ENCODE measurements at places on chromosomes 4 and X.

DNA sequence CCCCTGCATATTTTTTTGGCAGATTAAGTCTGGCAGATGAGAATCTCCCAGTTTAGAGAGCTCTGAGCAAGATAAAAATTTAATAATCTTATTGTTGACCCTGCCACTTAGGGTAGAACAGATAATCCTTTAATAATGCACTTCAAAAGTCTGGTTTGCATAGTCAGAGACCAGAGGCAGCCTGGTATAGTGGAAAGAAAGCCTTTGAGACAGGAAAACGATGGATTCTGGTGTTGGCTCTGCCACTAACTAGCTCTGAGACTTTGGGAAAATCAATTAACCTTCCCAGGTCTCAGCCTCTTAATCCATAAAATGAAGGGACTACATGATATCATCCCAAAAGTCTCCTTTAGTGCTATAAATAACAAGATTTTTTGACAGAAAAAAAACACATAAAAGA is 824.5 kb downstream of the STIM2 start:
- no peak for DNase-seq

DNA sequence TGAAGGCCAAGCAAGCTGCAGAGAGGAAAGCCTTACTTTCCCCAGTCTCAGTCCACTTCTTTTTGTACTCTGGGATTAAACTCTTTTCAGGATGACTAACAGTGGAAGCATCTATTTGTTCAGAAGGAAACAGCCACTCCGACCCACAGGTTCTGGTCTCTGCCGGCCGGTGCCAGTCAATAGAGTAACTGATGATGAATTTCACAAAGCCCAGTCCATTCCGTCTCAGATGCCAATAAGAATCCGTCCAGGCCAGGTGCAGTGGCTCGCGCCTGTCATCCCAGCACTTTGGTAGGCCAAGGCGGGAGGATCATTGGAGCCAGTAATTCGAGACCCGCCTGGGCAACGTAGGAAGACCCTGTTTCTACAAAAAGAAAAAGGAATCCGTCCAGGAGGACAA is 58.5 kb upstream of the HELT start:
- no peak for DNase-seq

DNA sequence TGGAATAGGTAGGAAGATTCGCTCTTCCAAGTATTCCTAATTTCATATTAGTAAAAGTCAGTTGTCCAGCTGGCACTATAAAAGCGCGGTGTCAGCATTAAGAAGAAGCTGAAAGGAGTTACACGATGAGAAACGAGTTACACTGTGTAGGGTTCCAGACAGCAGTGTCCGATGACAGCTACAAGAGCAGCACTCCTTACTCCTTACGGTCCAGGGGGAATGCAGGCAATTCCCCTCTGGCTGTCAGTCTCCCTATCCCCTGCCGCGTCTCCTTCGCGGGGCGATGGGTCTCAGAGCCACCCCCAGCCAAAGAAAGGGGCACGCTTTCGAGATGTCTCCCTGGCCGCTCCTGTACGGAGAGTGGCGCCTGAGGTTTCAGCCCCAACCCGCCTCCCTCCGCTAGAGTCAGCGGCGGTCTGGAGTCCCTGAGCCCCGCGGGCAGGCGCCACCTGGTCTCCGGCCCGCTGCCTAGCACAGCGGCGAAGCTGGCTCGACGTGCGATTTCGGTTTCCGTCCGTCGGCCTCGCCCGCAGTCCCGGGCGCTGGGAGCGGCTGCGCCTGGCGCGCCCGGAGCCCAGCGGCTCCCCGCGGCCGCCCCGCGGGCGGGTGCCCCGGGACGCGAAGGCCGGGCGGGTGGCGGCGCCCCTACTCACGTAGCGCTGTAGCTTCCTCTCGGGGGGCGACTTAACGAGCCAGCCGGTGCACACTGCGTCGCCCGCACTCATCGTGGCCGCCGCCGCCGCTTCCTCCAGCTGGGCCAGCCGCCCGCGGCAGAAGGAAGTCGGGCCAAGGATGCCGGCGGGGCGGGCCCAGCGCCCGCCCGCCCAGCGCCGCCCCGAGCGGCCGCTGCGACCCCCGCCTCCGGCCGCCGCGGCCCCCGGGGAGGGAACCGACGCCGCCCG is at the start of gene GAB3:
Gene GAB3 (minus strand): TSS at position 777 of the 902 bp plus-strand sequence. CDS start 52 bp downstream, at position 725.
- peak; percentile 19 for DNase-seq

- DNase-seq: no peak
Measured at GRCh38 chrX:2401201-2401589, 99.6 kb downstream of the DHRSX start.

DNA sequence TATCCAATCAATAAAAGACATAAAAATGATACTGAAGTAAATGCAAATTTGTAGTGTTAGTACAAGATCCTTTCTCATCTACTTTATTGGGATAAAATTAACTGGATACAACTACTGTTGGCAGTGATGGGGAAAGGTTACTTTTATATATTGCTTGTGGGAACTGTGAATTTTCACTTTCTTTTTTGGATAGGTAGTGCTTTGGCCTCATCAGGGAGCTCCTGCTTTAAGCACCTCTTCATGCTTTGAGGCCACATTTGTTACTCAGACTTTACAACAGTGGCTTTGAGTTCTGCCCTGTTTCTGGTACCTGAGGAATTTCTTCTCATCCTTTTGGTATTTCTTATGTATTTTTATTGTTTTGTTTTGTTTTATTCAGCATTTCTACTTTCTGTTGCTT is 316.8 kb upstream of the ZCCHC13 start:
- DNase-seq: no peak

GRCh38 chr4:163164110-163164509 is 2.6 kb downstream of the NAF1 start:
- DNase-seq: no peak

DNA sequence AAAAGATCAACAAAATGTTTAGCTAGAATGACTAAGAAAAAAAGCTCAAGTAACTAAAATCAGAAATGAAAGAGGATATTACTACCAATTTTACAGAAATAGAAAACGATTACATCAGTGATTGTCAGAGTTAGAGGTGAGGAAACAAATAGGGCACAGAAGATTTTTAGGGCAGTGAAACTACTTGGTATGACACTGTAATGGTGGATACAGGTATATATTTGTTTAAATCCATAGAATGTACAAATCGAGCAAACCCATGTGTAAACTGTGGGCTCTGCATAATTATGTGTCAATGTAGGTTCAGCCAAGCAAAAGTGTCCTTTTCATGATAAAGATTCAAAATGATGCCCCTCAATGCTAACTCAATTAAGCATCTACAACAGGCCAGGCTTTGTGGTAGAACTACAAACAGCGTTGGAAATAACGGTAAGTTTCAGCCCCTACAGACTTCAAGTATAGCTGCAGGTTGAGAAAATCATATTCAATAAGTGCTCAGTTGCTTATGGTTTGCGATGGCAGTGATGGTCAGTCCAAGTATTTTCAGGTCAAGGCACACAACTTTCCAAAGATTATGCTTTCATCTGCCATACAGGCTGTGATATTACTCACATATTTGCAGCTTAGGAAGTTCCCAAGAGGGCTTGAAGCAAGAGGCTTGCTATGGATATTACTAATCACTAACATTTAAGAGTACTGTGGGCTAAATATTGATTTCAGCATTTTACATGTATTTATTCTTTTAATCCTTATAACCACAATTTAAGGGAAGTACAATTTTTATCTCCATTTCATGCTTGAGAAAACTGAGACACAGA is 158.6 kb downstream of the TET2 start:
- no peak for DNase-seq

- no peak for DNase-seq
Measured at GRCh38 chr4:61520681-61521160, 320.6 kb downstream of the ADGRL3 start.

- no peak for DNase-seq
Measured at GRCh38 chrX:132924426-132924825, 34.0 kb downstream of the HS6ST2 start.

DNA sequence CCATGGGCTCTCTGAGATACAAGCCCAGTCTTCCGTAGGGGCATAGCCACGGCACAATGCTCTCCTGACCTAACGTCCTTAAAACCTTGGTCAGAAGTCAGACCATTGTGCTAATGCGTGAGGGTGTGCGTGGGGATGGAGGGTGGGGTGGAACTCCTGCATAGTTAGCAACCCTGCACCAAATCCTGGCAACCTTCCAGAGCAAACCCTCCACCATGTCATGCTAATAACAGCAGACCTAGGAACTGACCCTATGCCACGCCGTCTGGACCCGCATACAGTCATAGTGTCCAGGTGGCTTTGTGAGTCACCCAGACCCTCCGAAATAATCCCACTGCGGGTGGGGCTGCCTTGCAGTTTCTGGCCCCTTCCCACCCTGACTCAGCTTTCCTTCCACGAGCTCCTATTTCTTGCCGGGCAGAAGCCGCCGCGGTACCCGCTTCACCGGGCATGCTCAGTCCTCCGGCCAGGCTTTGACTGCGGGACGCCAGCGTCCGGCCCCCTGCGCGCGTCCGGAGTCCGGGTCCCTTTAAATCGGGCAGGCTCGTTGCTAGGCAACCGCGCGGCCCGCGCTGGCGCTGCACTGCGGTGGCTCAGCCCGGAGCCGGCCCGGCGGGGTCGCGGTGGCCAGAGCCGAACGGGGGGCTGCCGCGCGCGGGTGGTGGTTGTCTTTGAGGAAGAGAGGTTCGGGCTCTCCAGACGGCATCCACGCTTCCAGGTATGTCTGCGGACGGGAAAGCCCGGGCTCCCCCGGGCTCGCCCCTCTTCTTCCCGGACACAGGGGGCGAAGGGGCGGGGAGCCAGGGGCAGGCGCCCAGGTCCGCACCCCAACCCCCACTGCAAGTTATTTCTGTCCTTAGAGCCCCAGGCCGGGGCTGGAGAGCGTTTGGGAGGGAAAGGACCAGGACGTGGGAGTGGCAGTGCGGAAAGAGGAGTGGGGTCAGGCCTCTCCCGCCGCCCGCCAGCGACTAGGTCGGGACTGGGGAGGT is at the start of gene CCDC160:
Gene CCDC160 (plus strand): TSS at position 557 of the 989 bp plus-strand sequence. CDS start 7,619 bp downstream, outside the sequence.
- no peak for DNase-seq

DNA sequence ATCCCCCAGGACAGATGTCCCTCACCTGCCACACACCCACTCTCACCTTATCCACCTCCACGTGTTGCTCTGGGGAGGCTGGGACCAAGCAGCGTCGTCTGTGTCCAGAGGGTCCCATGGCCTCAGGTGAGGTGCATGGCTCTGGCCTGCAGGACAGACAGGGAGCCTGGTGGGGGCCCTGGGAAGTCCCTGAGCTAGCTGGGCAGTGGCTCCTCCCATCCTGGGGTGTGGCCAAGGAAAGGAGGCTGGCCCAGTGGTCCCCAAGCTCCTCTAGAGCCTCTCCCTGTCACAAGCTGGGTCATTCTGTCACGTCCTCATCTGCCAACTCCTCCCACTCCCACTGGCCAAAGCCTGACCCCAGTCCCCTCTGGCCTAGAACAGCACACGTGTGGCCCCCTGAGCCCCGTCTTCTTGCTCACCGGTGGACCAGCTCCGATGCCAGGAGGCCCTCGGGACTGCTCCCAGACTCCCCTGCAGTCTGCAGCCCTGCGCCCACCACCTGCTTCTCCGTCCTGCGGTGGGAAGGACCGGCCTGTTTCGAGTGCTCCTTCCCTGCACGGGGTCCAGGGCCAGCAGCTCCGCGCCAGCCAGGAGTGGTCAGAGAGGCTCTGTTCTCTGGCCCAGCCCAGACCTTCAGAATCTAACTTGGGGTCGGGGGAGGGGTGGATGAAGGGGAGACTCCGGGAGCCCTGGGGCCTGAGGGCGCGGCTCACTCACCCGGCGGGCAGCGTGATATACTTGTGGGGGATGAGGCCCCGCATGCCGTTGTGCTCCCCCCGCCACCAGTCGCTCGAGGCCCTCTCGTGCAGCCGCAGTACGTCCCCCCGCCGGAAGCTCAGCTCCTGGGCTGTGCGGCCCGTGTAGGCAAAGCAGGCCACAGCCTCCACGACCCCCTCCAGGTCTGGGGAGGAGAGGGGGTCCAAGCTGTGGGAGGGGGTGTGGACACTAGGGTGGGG is 4.8 kb downstream of the AVPR2 start:
- DNase-seq: no peak

DNA sequence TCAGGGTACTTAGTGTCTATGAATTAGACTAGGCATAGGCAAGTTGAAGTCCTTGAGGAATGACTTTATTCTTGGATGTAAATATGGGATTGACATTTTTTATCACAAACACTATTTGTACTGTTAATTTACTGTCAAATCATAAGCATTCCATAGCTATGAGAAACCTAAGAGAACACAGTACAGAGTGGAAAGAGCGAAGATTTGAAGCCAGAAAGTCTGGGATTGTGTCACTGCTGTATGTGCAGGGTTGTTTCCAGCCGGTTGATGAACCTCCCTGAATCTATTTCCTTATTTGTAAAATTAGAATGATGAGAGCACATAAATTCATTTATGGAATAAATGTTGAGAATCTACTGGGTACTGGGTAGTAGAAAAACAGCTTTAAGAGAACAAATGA is 14.4 kb upstream of the KLHL5 start:
- DNase-seq: no peak

DNA sequence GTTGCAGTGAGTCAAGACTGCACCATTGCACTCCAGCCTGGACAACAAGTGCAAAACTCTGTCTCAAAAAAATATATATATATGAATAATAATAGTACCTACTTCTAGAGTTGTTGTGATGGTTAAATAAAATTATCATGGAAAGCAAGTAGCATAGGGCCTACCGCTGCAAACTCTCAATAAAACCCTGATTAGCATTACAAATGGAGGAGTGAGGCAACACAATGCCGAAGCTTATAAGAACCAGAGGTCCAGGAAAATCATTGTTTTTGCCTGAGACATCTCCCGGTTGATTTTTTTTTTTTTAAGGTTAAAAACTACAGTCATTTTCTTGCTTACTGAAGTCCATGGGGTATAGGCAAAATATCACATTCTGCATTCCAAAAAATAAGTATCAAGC is 185.0 kb upstream of the GALNT7 start:
- DNase-seq: no peak

DNA sequence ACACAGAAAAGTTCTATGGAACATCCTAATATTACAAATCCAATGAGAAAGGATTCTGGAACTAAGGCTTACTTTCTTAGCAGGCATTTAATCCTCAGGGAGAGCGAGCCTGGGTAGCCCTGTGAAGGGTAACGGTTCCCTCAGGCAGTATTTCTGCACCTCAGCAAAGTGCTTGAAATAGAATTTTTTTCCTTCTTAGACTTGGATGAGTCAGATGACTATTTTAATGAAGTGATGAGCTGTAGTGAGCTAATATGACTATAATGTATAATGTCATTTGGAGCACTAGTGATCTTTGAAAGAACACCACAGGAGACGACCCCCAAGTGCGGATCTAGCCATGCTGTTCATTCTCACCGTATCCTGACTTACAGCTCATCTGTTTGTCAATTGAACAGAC is 493.0 kb upstream of the FAM241A start:
- DNase-seq: no peak

GRCh38 chr4:101288365-101289145 is 58.8 kb downstream of the PPP3CA start:
- DNase-seq: no peak

- DNase-seq: no peak
Measured at GRCh38 chr4:12679217-12679616, 804.9 kb downstream of the RAB28 start.

All from central memory CD8-positive, alpha-beta T cell (primary cell).